Right renal pelvis (tissue), 4 donors: ENCODE measurements at places on chromosomes 1 and 21. TPM values are rescaled to one million over a fixed set of nuclear protein-coding genes. Genes with fewer than 3 reads are reported as not detected.

- DNase-seq = no peak
These were observed 11.1 kb downstream of the RNF19B start for GRCh38 chr1:32953495-32953894.

DNA sequence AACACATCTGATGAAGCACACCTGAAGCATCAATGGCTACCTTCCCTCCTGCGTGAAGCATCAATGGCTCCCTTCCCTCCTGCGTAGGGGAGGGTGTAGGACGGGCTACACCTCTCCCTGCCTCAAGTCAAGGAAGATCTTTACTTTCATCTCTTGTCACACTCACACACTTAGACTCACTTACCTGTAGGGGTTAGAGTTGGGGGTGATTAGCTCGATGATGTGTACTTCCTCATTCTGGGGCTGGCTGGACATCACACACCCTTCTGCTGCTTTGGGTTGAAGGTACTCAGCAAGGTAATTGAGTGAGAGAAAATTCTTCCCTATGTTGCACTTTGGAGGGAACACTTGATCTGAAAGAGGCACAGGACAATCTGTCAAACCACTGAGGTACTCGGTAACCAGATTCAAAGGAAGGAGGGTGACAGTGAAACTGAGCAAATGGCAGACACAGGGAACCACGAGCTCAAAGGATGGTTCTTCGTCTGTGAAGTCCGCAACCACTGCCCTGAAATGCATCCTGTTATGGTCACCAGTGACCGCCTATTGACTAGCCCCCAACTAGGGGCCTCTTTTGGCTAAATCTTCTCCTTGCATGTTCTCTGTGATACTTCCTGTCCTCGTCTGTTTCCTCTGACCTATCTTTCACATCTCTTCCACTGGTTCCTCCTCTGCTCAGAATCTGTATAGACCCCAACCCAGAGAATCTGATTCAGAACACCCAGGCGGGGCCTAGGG, 156.2 kb downstream of the TGFBR3 start:
- no peak for DNase-seq

DNA sequence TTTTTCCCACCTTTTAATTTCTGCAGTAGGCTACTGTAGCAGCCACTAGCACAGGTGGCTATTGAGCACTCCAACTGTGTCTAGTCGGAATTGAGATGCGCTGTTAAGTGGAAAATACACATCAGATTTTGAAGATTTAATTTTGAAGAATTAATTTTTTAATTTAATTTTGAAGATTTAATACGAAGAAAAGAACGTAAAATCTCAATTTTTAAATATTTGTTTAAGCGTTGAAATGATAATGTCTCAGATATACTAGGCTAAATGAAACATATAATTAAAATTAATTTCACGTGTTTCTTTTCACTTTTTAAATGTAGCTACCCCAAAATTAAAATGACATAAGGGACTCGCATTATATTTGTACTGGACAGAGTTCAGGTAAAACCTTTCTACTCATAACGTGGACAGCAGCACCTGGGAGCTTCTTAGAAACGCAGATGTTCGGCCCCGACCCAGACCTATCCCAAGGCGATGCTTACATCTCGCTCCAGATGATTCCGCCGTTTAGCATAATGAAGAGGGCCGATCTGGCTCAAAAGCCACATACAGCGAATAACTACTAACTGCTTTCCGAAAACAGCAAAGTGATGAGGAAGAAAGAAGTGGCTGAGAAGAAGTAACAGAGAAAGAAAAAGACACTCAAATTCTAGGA, 717 bp downstream of the CRYZL1 start:
- no peak for DNase-seq

Gene PROX1
- 8.4 TPM for polyA plus RNA-seq

- DNase-seq = no peak
These were observed 40.2 kb downstream of the FUBP1 start for GRCh38 chr1:77938651-77939050.

Gene MARK1
- polyA plus RNA-seq = 11.6 TPM

- no peak for DNase-seq
These were observed 233.0 kb upstream of the RAB4A start for GRCh38 chr1:229037806-229038405.

Gene SLAMF9
- polyA plus RNA-seq = not detected

GRCh38 chr1:77926561-77927357, 38.3 kb downstream of the NEXN start:
- DNase-seq = no peak

GRCh38 chr1:66397192-66397591, 136.8 kb upstream of the SGIP1 start:
- no peak for DNase-seq

- no peak for DNase-seq
These were observed 154.8 kb downstream of the TGFB2 start for GRCh38 chr1:218499911-218500310.

DNA sequence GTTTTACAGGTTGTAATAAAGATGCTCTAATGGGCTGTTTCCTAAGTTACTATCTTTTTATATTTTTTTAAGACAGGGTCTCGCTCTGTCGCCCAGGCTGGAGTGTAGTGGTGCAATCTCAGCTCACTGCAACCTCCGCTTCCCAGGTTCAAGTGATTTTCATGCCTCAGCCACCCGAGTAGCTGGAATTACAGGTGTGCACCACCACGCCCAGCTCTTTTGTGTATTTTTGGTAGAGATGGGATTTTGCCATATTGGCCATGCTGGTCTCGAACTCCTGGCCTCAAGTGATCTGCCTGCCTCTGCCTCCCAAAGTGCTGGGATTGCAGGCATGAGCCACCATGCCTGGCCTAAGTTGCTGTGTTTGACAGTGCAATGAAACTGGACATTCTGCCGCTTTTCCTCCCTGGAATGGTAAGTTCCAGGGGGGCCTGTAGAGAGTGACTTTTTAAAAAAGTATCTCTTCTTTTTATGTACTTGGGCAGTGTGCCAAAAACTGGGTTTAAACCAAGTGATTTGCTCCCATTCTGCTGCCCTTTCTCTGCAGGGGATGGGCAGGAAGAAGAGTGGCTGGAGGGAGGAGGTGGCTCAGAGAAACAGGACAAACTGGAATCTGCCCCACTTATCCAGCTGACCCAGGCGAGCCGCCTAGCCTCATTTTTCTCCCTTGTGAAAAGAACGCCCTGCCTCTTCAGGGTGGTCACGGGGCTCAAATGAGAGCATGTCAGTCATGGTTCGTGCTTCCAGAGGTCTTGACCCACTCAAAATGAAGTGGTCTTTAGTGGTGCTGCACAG, 2.3 kb downstream of the SLC37A1 start:
- no peak for DNase-seq

DNA sequence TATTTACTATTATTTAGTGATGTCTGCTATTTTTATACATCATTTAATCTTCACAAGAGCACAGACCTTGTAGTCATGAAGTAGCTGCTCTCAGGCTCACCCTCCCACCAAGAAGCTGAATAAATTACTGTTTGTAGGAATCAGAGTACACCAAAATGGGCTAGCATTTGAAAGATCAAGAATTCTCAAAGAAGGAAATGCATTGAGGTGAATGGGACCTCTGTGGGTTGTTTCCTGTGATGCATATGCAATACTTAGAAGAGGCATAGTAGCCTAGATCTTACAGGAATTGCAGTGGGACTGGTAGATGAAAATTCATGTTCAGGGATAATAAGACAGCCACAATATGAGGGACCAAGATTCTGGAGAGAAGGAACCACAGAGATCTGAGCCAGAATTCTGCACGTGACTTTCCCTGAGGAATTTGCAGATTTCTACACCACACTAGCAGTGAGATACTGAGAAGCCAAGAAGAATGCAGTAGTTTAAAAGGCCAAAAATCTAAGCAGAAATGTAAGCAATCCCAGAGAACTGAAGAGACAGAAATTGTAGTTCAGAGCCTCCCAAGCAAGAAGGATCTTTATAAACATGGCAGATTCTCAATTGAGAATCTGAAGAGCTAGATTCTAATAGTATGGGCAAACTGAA, 307.0 kb downstream of the ST6GALNAC3 start:
- no peak for DNase-seq

Gene RYR2
- 1.9 TPM for polyA plus RNA-seq

DNA sequence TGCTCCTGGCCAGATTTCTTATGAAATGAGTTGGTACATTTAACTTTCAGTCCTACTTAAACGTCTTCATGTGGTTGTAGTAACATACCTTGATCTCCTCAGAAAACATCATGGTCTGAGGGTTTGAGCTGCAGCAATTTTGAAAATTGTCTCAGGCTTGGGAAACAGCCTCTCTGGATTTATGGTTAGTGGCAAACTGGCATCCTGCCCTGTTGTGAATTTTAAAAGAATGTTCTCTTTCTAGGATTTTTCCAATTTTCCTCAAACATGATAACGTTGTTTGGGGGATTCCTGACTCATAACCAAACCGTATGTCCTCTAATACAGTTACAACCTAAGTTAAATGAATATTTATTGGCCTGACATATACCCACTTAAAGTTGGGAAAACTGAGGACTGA, 624.4 kb downstream of the LMO4 start:
- DNase-seq = no peak

DNA sequence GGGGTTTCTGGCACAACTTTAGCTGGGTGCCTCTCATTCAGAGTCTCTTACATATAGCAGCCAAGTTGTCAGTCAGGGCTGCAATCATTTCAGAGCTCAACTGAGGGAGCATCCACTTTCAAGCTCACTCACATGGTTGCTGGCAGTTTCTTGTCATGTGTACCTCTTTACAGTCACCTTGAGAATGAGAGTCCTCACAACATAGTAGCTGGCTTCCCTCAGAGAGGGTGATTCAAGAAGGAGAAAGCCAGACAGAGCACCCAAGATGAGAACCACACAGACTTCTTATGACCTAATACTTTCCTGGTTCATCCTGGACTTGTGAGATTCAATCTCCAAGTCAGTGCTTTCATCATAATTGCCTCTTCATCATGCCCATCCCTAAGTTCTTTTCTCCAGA, 57.2 kb downstream of the DPT start:
- no peak for DNase-seq

DNA sequence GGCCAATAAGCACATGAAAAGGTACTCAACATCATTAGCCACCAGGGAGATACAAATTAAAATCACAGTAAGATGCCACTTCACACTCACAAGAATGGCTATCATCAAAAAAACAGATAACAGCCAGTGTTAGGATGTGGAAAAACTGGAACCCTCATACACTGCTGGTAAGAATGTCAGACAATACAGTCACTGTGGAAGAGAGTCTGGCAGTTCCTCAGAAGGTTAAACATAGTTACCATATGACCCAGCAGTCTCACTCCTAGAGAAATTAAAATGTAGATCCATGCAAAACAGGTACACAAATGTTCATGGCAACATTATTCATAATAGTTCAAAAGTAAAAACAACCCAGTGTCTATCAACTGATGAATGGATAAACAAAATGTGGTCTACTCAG, 33.3 kb downstream of the LDLRAD1 start:
- no peak for DNase-seq

DNA sequence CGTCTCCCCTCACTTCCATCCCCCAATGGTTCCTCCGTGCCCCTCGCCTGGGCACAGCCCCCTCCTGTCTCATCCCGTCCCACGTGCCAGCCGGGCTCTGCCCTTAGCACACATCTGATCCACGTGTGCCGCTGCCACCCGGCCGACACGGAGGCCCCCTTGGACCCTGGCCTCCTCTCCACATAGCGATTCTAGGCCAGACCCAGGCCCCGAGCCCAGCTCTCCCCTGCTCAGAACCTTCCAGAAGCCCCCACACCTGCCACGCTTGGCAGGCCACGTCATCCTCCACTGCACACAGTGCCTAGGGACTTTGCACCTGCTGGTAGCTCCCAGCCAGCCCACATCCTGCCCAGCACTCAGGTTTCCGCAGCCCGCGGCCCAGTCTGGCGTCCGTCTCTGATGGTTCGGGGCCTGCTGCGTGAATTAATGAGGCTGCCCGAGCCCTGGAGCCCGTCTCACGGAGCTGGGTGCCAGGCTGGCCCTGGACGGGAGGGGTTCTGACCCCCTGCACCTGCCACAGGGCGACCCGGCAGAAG, 20.1 kb downstream of the PLCH2 start:
- no peak for DNase-seq

DNA sequence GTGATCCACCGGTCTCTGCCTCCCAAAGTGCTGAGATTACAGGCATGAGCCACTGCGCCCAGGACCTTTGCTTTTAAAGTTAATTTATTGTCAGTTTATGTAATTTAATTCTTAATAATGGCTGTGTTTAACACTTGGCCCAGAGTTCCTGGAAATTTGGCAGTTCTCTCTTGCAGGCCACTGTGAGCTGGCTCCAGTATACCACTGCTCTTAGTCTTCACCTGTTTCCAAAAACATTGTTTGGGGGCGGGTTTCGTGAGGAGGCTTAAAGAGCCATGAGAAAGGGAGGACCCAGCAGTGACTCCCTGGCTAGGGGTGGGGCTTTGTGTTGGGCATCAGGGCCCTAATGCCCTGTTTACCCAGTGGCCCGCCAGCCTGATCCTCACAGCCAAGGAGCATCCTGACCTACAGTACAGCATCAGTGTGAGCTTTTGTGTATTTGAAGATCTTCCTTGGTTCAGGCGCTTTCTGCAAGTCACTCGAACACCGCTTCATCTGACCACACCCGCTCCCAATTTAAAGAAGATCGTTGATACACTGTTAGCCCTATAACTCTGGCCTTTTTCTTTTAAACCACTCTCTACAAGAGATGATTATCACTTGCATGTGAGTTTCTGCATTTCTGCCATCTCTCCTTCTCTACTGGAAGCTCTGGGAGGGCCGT, 12.0 kb upstream of the BGLAP start:
- no peak for DNase-seq

Gene FAM72A
- 5.3 TPM for polyA plus RNA-seq

Gene CLCA1
- polyA plus RNA-seq = not detected

Gene EFNA1
- 67.0 TPM for polyA plus RNA-seq

- no peak for DNase-seq
These were observed 82.1 kb upstream of the F3 start for GRCh38 chr1:94623560-94624148.

GRCh38 chr1:154276797-154277196, 4.4 kb downstream of the HAX1 start:
- no peak for DNase-seq

DNA sequence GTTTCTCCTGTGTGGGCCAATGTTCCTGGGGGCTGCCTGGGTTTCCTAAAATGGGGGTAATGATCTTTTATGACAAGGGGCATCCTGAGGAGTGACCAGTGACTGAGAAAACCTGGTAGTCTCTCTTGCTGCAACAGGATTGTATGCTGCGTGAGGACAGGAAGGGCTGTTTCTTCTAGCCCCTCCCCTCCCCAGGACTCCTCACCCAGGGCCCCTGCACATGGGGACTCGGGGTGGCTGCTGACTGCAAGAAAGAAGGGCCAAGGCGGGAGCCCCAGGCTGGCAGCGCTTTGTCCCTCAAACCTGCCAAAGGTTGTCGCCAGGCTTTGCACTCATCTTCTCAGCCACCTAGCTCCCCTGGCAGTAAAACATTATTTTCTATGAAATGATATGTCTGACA, 442.4 kb downstream of the CAMTA1 start:
- DNase-seq = no peak
